GM12891 (cell line): ENCODE measurements at places on chromosomes 4 and X.

GRCh38 chr4:144579411-144580030 is 66.4 kb upstream of the HHIP start:
- no peak for DNase-seq

DNA sequence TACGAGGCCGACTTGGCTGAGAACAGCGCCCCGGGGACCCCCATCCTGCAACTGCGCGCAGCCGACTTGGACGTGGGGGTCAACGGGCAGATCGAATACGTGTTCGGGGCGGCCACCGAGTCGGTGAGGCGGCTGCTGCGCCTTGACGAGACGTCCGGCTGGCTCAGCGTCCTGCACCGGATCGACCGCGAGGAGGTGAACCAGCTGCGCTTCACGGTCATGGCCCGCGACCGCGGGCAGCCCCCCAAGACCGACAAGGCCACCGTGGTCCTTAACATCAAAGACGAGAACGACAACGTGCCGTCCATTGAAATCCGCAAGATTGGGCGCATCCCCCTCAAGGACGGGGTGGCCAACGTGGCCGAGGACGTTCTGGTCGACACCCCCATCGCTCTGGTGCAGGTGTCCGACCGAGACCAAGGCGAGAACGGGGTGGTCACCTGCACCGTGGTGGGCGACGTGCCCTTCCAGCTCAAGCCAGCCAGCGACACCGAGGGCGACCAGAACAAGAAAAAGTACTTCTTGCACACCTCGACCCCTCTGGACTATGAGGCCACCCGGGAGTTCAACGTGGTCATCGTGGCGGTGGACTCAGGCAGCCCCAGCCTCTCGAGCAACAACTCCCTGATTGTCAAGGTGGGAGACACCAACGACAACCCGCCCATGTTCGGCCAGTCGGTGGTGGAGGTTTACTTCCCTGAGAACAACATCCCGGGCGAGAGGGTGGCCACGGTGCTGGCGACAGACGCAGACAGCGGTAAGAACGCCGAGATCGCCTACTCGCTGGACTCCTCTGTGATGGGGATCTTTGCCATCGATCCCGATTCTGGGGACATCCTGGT is 2.4 kb downstream of the PCDH7 start:
- DNase-seq: no peak

- no peak for DNase-seq
Observed at GRCh38 chr4:126364311-126364911, 1049.7 kb downstream of the FAT4 start.

DNA sequence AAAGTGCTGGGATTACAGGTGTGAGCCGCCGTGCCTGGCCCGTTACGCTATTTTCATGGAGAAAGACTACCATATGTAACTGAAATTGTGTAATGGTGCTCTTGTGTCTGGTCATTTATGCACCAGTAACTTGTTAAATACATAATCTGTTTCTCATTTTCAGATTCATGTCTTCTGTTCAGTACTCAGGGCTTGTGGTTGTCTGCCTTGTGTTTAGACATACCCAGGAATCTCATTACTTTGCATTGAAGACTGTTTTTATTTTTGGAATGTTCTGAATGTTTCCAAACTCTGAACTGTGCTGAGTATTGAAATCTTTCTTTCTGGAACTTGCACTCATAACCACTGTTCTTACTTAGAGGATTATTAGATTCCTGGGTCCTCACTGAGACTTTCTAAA is 52.8 kb downstream of the PDLIM5 start:
- no peak for DNase-seq

- no peak for DNase-seq
Observed at GRCh38 chr4:108109111-108109510, 59.6 kb downstream of the LEF1 start.

DNA sequence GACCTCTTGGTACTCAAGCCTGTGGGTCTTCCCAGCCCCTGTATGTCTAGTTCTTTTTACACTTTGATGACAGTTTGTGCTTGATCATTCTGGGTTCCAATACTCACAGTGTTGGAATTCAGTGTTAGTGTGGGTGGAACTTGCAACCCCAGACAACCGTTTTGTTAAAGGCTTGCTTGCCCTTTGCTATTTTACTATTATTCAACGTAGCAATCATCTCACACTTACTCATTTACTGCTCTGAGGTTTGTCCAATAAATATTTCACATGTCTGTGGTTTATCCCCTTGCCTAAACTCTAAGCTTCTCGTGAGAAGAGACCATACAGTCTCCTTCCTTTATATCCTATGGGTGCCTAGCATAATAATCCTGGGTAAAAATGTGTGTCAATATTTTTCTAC is 15.3 kb downstream of the CCNG2 start:
- DNase-seq: no peak

DNA sequence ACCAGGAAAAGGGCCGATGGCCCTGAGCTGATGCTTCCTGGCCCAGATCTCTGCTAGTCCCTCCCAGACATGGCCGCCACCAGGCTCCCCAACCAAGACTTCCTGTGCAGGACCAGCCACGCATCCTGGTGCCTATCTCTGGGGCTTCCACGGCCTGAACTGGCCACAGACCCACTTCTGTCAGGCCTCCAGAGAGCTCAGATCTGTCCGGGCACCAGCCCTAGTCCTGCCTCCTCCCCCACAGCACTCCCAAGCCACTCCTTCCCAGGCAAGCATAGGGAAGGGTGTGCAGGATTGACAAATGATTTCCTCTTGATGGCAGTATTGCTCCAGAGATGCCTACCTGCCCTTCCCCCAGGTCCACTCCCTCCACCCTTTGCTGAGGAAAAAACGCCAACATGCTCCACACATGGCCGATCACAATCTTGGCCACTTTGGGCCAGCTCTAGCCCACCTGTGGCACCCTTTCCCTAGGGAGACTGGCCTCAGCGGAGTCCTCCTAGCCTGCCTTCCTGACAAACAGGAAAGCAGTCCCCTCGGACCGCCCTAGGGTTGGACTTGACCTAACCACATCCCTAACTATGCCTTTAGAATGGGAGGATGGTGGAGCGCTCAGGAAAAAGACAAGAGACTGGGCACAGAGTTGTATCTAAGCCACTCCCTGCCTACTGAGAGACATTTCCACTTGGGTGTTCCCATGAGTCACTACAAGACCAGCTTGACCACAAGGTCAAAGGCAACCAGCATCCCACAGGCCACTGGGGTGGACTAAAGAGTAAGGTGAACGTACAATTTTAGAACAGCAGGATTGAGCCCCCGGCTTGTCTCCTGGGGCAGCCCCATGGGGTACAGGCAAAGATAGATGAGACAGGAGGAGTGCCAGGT is 277.5 kb upstream of the AGTR2 start:
- no peak for DNase-seq

GRCh38 chr4:127604949-127605709 is 27.6 kb upstream of the INTU start:
- no peak for DNase-seq

DNA sequence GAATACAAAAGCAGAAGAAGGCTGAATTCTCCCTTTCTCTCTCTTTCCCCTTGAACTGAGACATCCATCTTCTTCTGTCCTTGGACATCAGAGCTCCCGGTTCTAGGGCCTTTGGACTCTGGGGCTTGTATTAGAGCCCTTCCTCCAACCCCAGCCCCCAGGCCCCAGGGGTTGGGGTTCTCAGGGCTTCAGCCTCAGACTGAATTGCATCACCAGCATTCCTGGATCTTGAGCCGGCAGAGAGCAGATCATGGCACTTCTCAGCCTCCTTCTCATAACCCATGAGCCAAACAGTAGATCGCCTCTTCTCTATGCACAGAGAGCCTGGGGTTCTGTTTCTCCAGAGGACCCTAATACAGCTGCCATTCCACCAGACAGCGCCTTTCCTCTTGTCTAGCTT is 25.3 kb upstream of the CLDN24 start:
- no peak for DNase-seq

DNA sequence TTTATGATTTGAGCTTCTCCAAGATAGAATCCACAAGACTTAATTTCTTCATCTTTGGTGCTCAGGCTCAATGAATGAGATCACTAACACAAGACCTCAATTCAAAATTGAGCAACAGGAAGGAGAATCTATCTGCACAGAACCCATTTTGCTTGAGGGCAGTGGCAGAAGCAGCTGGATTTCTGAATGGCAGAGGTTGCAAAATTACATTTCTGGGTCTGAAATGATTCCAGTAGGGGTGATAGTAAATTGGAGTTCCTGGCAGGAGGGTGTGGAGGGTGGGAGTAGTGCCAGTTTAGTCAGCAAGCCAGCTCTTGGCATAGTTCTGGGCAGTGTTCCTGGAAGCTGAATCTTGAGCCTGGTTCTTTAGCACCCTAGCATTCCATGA is 281.1 kb downstream of the SLC7A11 start:
- no peak for DNase-seq

DNA sequence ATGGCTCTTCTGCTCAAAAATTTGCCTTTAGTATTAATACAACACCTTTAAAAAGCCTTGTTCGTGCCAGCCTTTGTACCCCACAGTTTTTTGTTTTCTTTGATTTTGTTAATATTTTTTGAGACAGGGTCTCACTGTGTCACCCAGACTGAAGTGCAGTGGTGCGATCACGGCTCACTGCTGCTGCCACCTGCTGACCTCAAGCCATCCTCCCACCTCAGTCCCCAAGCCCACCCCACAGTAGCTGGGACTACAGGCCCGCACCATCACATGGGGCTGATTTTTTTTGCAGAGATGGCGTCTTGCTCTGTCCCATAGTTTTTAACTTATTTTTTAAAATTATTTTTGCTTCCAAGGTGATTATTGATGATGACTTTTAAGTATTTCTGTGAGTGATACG is 134.0 kb downstream of the HTR2C start:
- DNase-seq: no peak

DNA sequence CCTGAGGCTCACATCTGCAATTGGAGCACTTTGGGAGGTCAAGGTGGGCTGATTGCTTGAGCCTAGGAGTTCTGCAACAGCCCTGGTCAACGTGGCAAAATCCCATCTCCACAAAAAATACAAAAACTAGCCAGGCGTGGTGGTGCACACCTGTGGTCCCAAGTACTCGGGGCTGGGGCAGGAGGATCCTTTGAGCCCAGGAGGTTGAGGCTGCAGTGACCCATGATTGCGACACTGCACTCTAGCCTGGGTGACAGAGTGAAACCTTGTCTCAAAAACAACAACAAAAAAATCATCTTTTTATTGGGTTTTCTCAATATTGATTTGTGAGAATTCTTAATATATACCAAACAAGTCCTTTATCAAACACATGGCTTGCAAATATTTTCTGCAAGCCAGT is 64.9 kb downstream of the ANKRD17 start:
- no peak for DNase-seq

DNA sequence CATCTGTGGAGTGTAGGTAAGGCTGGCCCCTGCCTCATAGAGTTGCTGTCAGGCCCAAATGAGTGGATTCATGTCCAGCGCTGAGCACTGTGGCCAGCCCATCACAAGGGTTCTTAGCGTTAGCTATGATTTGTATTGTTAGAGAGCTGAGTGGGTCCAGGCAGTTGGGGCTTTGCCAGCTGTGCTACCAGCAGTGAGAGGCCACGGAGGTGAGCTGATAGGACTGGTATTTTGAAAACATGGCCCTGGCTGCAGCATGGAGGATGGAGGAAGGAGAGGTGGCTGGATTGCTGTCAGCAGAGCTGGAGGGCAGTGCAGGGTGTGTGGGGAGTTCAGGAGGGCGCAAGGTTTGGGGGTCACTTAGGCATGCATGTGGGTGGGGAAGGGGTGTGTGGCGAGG is 69.8 kb downstream of the PSAPL1 start:
- no peak for DNase-seq

- no peak for DNase-seq
Observed at GRCh38 chr4:15012017-15012788, 9.9 kb downstream of the CPEB2 start.

DNA sequence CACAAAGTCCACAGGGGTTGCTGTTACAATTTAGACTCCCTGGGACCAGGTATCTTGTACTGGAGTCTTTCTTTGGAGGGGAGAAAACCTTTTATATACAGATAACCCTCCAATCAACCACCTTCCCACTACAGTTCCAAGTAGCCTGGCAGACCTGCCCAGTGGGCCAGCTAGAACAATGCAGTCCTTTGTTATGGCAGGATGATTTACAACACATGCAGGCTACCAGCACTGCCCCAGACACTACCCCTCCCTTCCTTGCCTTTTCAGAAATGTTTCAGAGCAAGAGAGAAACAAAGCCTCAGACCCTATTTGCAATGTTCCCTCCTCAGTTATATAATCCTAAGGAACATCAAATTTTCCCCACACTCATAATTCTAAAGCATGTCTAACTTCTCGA is 11.1 kb downstream of the RASL11B start:
- no peak for DNase-seq

DNA sequence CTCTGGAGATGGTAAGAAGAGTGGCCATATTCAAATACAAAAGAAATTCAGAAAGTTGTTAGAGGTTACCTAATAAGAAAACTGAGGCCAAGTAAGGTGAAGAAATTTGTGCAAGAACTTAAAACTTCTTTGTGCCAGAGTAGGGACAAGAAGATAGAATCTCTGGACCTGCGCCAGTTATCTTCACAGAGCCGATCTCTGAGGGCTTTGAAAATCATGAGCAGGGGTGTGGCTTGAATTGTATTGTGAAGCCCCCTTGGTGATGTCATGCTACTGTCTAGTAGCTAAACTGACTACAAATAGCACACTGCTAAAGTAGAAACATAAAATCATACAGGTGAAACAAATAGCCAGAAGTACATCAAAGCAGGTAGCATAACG is 184.6 kb downstream of the UGT8 start:
- DNase-seq: no peak

GRCh38 chrX:20189171-20189570 is 47.5 kb upstream of the EIF1AX start:
- no peak for DNase-seq

- DNase-seq: no peak
Observed at GRCh38 chrX:40720792-40721191, 14.6 kb downstream of the MED14 start.

DNA sequence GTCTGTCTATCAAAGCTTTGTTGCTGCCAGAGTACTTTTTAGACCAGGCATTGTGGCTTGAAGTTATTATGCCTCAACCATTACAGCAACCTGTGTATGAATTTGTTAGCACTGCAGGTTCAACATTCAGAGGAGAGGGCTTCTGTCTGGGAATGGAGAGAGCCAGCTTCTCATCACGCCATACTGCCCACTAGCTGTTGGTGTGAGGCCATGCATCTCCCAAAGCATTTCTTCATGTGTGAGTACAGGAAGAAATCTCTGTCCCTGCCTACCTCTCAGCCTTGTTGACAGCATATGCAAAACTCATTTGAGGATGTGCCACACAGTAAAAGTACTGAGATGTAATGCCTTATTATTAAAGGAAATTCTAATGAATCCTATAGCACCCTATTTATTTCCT is 76.9 kb upstream of the PPARGC1A start:
- DNase-seq: no peak

GRCh38 chrX:155086202-155086840 is 15.0 kb downstream of the BRCC3 start:
- no peak for DNase-seq

GRCh38 chr4:23717528-23718248 is 172.2 kb downstream of the PPARGC1A start:
- DNase-seq: peak; percentile 29

DNA sequence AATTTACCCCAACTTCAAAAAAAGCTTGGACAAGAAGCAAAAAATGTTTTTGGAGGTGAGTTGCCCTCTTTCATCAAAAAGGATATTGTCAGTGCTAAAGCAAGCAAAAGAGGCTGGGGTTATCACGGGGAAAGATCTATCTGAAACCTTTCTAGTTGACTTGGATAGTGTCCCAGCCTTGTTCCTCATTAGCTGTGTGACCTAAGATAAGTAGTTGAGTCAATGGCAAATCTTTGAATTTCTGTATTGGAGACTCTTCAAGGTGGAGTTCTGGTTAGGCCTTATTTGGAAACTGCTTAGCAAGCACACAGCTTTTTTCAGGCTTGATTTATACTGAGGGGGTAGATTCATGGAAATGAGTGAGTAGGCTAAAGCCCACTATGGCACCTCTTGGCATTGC is 271.6 kb downstream of the GRIA3 start:
- DNase-seq: no peak

GRCh38 chr4:48699475-48699874 is 80.6 kb downstream of the FRYL start:
- DNase-seq: no peak
